ENCODE measurements at places on chromosomes 1 and 21. TPM values are rescaled to one million over a fixed set of nuclear protein-coding genes. Genes with fewer than 3 reads are reported as not detected.

The LDLRAD1 gene
- polyA plus RNA-seq, result not detected

The TMPRSS3 gene
- 5.2 TPM for polyA plus RNA-seq

The C1orf115 gene
- polyA plus RNA-seq, result 7.4 TPM

The RBM11 gene
- 47.7 TPM for polyA plus RNA-seq

The PDZK1 gene
- polyA plus RNA-seq, result 5.2 TPM

The TTC39A gene
- 2.2 TPM for polyA plus RNA-seq

The CDC42 gene
- 300 TPM for polyA plus RNA-seq

The MTF2 gene
- polyA plus RNA-seq, result 38.3 TPM

The PGBD5 gene
- 8.1 TPM for polyA plus RNA-seq

The PRAMEF12 gene
- not detected for polyA plus RNA-seq

The ERRFI1 gene
- polyA plus RNA-seq, result 18.8 TPM

The F13B gene
- polyA plus RNA-seq, result not detected

The UTP25 gene
- polyA plus RNA-seq, result 4.0 TPM

The KRTAP19-6 gene
- not detected for polyA plus RNA-seq

The NHLH1 gene
- 1.7 TPM for polyA plus RNA-seq
